ENCODE measurements at places on chromosomes 2 and 18.

GRCh38 chr2:112065486-112065885, 10.4 kb downstream of the TMEM87B start:
- DNase-seq = no peak

DNA sequence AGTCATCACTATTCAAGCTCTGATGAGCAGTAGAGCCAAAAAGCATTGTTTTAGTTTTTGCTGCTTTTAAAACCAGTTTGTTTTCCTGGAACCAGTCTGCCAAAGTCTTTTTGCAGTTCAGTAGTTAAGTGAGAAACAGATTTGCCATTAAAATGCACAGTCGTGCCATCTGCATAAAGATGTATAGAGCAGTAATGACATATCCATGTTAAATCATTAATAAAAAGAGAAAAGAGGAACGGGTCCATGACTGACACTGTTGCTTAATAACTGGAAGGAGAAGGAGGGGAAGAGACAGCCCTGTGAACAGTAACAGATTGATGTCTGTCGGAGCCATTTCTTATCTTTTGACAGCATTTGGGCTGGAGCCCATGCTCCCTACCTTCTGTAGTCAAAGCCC, 704.6 kb downstream of the SATB2 start:
- DNase-seq = no peak

GRCh38 chr2:146135245-146135644, 1615.3 kb upstream of the ZEB2 start:
- no peak for DNase-seq

- DNase-seq = no peak
Measured at GRCh38 chr2:9430316-9431293, 7.2 kb downstream of the CPSF3 start.
